Endodermal cell (in vitro differentiated cells): ENCODE measurements at places on chromosomes 6 and 20.

GRCh38 chr20:53708129-53708968 is 114.7 kb upstream of the ZNF217 start:
- DNase-seq: no peak

DNA sequence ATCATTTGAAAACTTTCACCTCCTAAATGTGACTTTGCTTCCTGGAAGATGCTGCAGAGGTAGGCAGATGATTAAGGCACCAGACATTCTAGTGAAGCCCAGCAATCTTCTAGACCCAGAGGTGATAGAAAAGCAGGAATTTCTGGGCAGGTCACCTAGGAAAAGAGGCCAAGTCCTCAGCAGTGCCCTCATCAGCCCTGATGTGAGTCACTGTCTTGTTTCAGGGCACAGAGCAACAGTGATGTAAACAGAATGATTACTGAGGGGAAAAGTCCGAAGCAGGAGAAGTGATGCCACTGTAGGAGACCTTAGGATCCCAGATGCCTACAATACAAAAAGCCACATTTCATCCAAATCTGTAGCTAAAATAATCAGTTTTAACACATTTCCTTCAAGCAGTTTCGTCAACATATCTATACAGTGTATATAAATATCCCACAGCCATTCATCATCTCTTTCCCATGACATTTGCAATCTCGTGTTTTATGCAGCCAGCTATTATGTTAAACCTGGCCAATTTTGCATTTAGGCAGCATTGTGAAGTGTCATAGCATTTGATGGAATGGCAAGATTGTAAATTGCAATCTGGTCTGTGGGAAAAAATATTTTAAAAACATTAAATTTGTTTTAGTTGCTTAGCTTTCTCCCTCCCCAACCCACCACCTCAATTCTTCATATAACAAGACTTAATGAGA is 401.2 kb upstream of the RNF217 start:
- DNase-seq: no peak

- DNase-seq: no peak
Measured at GRCh38 chr20:21322083-21322710, 19.1 kb downstream of the XRN2 start.

DNA sequence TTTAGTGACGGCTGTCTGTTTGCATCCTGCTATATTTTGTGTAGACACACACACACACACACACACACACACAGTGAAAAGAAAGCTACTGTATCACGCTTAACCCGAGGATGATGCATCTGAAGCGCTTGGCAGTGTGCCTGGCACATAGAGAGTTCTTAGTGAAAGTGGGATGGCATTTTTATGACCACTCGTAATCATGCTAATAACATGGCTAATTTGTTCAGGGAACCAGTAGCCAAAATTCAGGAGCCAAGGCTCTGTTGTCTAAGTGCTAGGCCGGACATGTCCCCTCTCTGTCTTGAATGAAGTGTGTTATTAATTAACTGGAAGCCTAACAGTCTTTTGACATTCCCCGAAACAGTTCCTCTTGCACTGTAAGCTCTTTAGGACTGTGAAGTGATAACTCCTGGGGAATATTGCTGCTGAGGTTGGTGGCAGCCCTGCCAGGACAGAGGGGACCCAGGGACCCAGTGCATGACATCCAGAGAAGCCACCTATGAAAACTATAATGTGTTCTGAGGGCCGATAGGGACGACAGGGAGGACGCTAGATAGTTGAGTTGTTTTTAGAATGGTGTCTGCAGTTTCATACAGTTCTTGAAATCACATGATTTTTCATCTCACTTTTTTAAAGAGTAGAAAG is 45.0 kb upstream of the IRF4 start:
- DNase-seq: no peak

GRCh38 chr6:37225350-37226169 is 32.0 kb upstream of the TBC1D22B start:
- peak; percentile 24 for DNase-seq

GRCh38 chr20:58640446-58640845 is 10.6 kb upstream of the STX16 start:
- no peak for DNase-seq
